Activated T-helper 17 cell treated with anti-CD3 and anti-CD28 coated beads, Interleukin-2, amount 50 U/mL, for 72 hours (primary cell): ENCODE measurements at places on chromosomes 13 and 19. TPM values are rescaled to one million over a fixed set of nuclear protein-coding genes. Genes with fewer than 3 reads are reported as not detected.

DNA sequence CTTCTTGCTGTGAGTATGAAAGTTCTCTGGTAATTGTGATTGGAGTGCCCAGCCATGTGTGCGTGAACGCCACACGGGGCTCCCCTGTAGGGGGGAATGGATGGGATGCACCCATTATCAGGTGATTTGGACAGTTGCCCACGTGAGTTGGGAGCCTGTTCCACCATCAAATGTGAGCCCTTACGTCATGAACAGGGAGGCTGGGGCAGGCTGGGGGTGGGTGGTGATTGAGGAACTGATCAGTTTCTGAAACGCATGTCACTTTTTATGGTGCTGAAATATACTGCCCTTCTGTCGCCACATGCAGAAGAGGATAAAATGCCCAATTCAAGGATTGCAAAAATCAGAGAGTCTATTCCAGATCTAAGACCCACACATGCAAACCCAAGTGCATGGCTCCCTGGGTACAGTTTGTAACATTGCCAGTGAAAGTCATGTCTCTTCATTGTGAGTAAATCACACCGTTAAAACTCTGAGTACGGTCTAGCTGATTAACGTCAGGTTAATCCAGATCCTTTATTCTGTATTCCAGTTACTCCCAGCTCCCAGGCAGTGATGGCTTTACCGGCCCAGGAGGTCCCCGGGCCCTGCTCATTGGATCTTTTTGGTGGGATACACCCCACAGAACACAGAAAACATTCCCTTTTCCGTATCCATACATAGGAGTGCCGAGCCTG, 90.2 kb downstream of the RAB20 start:
- no peak for ATAC-seq

- ATAC-seq: no peak
Measured at GRCh38 chr19:21574607-21575006, 69.2 kb downstream of the ZNF429 start.

DNA sequence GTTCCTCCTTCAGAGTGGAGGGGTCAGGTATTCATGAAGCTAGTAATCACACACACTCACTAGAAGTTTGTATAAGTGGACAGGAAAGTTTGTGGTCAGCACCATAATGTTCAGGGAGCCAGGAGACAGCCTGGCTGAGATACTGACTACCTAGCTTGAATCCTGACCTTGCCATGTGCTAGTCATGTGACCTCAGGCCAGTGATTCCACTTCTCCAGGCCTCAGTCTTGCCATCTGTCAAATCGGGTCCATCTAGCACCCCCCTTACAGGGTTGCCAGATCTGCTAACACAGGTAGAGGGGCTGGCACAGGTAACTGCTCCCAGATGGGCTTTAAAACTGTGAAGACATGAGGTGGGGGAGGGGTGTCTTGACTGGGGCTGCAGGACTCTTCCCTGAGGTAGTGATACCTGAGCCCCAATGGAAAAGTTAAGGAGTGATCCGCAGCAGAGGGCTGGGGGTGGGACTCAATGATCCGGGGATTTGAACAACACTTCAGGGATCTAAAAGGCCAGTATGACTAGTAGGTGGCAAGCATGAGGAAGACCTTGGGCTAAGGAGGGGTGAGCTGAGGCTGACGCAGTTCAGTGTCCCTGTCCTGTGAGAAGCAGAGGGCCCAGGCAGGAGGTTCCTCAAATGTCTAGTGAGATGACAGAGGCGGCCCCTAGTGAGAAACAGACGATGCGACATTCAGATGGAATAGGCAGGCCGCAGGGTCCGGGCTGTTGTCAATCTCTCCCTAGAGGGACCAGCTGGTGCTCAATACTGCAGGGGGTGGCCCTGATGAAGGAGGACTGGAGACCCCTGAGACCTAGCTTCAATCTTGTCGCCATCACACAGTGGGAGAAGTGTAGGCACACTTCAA, 8.5 kb downstream of the ACTMAP start:
- no peak for ATAC-seq

GRCh38 chr19:33805313-33805712, 8.6 kb downstream of the KCTD15 start:
- ATAC-seq: no peak

DNA sequence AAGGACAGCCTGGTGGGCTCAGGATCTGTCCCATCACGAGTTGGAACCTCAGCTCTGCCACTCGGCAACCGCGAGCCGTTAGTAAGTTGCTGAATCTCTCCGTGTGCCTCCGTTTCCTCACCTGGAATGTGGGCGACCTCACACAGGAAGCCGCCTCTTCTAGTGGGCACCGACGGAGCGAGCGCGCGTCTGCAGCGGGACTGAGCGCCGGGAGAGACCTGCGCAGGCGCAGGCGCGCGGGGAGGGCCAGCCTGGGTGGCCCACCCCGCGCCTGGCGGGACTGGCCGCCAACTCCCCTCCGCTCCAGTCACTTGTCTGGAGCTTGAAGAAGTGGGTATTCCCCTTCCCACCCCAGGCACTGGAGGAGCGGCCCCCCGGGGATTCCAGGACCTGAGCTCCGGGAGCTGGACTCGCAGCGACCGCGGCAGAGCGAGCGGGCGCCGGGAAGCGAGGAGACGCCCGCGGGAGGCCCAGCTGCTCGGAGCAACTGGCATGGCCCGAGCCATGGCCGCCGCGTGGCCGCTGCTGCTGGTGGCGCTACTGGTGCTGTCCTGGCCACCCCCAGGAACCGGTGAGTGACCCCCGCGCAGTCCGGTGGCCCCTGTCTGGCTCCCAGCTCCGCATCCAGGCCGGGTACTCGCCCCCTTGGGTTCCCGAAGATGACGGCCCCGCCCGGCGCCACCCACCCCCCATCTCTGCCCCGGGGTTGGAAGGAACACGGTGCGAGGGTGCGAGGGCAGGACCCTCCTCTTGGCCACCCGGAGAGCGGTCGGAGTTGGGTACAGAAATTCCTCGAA, at the start of gene PVR:
Gene PVR (plus strand): TSS at position 306 of the 797 bp plus-strand sequence. CDS start 187 bp downstream, at position 493.
- ATAC-seq: peak; percentile 85

DNA sequence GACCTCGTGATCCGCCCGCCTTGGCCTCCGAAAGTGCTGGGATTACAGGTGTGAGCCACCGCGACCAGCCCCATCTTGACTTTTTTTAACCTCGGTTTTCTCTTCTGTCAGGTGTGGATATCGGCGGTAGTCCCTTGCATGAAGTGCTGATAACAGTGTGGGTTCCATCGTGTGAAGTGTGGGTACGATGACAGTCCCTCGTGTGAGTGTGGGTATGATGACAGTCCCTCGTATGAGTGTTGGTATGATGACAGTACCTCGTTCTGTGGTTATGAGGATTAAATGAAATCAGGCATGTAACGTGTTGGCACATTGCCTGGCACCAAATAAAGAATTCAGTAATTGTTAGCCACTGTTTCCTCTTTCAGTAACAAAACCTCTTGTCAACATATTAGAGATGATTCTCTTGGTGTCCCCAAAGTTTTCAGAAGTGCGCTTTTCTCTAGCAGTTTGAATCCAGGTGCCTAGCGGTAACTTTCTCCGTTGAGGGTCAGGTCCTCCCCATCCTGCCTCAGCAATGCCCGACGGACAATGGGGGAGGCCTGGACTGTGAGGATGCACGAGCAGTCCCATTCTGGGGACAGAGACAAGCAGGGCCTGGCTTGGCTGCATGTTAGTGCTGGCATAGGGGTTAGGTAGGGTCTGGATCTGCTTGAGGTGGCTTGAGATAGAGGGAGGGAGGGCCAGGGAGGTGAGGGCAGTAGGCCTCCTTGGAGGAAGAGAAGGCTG, 15.3 kb downstream of the GATAD2A start:
- ATAC-seq: peak; percentile 96

DNA sequence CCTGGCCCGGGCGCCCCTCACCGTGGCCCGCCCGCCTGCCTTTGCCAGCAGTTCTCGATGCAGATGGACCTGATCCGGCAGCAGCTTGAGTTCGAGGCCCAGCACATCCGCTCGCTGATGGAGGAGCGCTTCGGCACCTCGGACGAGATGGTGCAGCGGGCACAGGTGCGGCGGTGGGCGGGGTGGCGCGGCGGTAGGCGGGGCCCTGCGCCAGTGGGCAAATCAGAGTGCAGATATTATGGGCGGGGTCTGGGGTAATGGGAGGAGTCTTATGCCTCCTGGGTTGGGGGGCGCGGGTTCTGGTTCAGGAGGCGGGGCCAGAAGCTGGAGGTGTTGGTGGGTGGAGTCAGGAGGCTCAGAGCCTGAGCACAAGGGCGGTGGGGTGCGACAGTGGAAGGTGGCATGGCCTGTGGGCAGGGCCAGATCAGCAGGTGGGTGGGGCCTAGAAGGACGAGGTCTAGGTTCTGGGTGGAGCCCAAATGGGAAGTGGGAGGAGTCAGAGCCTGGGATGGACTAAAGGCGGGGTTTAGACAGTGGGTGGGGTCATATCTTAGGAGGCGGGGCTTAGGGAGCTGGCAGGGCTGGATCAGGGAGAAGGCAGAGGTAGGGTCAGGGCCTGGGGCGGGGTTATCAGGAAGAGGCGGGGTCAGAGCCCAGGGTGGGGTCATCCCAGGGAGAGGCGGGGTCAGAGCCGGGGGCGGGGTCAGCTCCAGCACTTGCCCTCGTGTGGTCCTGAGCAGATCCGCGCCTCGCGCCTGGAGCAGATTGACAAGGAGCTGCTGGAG, 5.6 kb downstream of the APC2 start:
- peak; percentile 65 for ATAC-seq

DNA sequence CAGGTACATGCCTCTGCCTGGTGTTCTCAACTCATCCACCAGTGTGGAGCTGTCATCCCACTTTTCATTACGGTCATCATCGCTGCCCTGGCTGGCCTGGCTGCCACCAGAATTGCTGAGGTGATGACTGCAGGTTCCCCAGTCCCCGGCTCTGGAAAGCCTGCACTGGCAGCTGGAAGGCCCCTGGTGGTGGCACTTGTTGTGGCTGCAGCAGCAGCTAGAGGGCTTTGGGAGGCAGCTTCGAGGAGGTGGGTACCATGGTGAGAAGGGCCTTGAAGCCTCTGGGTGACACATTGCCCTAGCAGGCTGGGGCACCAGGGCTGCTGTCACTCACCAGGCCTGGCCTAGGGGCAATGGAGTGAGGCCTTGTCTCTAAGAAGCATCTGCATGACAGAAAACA, 25.3 kb upstream of the ZNF14 start:
- no peak for ATAC-seq

Gene SDHAF1
- total RNA-seq: 26.0 TPM

Gene CEACAM16
- total RNA-seq: not detected

Gene ZNF681
- total RNA-seq: 3.1 TPM
